ENCODE measurements at places on chromosomes 16 and 17.

DNA sequence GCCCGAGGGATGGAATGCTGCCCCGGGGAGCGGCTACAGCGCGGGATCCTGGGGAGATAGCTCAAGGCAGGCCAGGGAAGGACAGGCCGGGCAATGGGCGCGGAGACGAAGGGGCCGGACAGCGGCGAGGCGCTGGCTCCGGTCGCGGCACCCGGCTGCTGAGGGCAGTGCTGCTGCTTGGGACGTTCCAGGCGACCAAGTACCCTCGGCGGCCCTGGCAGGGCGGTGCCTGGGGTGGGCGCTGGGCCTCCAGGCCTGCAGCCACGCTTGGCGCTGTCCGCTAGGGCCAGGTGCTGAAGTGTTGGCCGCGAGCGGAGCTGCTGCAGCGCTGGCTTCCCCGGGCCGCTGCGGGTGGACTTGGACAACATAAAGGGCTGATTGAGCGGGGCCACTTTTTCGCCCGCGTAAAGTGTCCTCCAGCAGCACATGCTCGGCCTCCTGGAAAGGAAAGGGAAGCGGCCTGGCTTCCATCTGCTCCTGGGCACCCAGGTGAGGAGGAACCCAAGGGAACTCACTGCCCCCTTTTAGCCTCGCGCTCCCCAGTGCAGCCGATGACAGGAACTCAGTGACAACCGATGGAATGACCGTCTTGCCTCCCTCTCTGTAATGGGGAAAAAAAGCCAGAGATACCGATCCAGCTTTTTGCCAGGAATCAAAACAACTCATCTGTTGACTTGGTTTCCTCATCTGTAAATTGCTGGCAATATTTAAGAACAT is 23.7 kb downstream of the CLEC3A start:
- DNase-seq: no peak

- peak; percentile 16 for DNase-seq
Observed at GRCh38 chr17:49730078-49730784, 22.5 kb upstream of the SLC35B1 start.

GRCh38 chr16:72262711-72263110 is 90.8 kb upstream of the PMFBP1 start:
- DNase-seq: no peak

DNA sequence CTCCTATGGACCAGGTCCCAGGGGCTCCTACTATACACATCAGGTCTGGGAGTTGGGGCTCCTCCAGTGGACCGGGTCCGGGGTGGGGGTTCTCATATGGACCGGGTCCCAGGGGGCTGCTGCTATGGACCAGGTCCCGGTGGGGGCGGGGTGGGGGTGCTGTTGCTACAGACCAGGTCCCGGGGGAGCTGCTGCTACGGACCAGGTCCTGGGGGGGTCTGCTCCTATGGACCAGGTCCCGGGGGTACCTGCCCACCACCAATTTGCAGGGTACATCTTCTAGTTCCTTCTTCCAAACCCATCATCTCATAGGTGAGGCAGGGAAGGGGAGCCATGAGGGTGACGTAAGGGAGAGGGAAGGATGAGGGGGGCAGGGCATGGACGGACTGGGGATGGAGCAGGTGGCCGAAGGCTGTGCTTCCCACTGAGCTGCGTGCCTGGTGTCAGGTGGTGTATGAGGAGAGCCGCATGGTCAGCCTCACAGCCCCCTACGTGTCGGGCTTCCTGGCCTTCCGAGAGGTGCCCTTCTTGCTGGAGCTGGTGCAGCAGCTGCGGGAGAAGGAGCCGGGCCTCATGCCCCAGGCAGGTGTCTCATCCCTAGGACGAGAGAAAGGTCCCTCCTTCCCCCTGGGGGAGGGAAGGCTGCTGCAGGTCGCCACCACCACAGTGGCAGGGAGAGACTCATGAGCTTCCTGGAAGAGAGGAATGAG is 6.6 kb downstream of the ENDOV start:
- DNase-seq: no peak

DNA sequence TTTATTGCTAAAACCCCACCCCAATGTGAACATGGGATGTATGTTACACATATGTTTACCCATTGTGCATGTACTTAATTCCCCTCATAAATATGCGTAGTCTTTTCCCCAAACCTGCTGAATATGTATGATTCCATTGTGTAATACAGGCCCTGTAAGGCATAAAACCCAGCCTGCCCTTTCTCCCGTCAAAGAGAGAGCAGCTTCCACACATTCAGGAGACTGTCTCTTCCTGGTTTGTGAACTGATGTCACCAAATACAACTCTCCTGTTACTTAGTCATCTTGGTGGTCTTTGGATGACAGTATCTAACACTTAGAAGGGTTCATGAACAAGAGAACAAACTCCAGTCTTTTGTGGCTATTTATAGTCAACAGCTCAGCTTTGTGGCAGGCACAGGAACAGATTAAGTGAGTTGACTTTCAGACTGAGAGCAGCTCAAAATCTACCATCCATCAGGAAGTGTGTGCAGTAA is 24.7 kb upstream of the TMC7 start:
- DNase-seq: no peak

DNA sequence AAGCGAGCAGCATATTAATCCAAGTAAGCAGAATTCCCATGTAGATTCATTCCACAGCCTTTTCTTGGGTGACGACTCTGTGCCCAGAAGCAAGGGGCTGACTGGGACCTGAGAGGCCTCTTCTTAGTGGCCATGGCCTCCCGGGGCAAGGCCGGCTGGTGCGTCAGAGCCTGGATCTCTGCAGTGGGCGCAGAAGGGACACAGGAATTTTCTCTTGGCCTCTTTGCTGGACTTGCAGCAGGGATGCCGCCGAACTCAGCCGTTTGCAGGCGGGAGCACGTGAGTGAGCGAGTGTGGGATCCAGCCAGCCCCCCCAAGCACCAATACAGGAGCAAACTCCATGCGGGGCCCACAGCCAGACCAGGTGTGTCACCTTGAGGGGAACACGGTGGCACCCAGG is 151.8 kb downstream of the RPTOR start:
- no peak for DNase-seq

DNA sequence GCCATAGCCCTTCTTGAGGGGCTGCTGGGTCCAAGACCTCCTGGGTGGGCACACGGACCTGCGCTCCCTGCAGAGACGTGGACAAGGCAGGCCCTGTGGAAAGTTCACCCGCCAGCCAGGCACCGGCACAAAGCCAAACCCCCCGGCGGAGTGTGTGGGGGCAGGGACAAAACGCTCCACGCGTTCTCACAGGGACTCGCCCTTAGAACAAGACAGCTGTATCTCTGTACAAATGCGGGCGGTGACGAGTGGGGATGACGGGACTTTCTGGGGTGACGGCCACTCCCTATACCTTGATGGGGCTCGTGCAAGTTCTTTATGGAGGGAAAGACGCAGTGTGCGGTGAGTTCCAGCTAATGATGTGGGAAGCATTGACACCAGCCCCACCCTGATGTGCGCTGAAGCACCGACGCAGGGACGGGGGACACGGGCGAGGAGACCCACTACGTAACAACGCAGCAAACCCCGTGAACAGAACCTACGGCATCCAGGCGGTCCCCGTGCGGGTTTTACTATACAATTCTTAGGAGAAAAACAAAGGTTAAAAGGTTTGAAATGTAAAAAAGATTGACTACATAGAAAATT is 49.4 kb downstream of the LMF1 start:
- no peak for DNase-seq

DNA sequence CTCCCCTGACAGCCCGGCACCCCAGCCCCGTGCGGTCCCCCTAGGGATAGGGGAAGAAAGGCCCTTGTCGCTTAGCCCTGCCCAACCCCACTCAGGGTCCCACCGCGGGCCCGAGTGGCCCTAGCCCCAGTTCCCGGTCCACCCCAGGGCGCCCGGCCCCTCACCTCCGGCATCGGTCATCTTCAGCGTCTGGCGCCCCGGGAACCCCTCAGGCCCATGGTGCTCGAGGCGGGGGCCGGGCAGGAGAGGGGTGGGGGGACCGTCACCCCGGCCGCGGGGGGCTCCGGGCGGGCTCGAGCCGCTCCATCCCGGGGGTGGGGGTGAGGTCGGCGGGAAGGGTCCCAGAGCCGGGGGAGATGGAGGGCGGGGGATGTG is 620 bp downstream of the SAMD14 start:
- no peak for DNase-seq

- DNase-seq: no peak
Observed at GRCh38 chr17:34826332-34826731, 134.9 kb downstream of the CCT6B start.

DNA sequence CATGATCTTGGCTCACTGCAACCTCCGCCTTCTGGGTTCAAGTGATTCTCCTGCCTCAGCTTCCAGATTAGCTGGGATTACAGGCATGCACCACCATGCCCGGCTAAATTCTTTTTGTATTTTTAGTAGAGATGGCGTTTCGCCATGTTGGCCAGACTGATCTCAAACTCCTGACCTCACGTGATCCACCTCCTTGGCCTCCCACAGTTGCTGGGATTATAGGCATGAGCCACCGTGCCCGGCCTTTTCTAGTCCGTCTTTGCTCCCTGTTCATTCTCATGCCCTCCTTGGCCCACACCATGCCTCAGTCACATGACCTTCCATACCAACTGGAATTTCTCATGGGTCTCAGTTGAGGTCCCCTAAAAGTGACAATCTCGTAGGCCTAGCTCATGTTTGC is 86.9 kb downstream of the SNX29 start:
- no peak for DNase-seq

GRCh38 chr17:1690544-1691221 is 6.0 kb upstream of the PRPF8 start:
- no peak for DNase-seq

DNA sequence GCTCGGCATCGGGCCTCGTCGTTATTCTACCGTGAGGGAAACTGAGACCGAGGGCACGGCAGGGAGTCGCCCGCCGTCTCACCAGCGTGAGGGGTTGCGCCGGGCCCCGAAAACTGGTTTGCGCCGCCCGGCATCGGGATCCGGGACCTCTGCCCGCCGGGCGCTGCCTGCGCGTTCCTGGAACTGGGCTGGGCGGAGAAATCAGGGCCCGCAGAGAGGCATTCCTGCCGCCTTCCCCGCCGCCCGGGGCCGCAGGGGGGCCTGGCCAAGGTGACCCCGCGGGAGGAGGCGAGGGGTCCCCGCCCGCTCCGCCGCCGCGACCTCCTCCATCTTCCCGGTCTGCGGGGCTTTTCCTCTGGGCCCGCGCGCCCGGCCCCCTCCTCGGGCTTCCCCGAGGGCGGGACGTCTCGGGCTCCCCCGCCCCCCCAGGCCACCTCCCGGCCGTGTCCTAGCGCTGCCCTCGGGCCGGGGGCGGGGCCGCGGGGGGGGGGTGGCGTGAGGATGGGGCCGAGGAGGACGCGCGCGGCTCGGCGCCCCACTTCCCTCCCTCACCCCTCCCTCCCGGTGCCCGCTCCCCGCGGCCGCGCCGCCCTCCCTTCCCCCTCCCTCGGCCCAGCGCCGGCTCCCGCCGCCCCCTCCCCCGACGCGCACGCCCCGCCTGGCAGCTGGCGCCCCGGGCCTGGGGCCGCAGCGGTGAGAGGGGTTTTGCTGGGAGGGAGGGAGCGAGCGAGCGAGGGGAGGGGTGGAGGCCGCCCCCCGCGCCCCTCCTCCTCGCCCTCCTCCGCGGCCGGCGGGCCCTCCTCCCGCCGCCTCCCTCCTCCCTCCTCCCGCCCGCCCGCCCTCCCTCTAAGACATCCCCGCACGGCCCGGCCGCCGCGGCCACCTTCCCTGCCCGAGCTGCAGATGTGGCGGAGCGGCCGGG is at the start of gene GLIS2:
Gene GLIS2, plus strand, starts transcription at position 882 of the 922 bp plus-strand sequence. CDS start 16,214 bp downstream, outside the sequence.
- DNase-seq: no peak

DNA sequence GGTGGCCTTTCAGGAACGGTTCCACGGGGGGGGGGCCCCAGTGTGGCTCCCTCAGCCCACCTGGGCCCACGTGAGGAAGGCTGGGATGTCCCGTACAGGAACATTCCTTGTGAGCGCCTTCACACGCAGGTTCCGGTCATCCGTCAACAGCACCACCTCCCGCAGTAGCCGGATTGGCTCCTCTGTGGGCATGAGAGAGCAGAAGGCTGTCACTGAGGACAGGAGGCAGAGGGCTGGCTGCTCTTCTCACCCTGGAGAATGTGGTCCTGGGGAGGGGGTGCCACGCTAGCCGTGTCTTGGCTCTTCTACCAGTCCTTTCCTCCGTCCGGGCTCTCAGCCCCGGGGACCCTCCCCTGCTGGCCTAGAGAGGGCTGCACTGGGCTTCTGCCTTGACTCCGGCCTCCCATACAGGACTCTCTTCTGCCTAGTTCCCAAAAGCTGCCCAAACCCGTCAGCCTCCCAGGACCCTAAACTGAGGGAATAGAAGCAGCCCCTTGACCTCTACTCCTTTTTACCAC is 6.6 kb downstream of the HIC1 start:
- DNase-seq: no peak

GRCh38 chr17:48219617-48220016 is 112.1 kb downstream of the SNX11 start:
- DNase-seq: no peak

GRCh38 chr17:56641894-56642293 is 48.4 kb downstream of the NOG start:
- no peak for DNase-seq

- DNase-seq: no peak
Observed at GRCh38 chr16:630815-631405, at the start of gene WFIKKN1. TSS of gene WFIKKN1 (plus strand) at chr16:630985. CDS start at chr16:631254, 269 bp downstream.

GRCh38 chr16:23145186-23145585 is 4.1 kb downstream of the USP31 start:
- no peak for DNase-seq

GRCh38 chr17:76553178-76553908 is 13.5 kb downstream of the PRCD start:
- DNase-seq: no peak

GRCh38 chr16:19884611-19885450 is at the start of gene GPRC5B:
TSS of gene GPRC5B (minus strand) at chr16:19884848. CDS start at chr16:19872845, 12,003 bp downstream.
- no peak for DNase-seq

GRCh38 chr17:3799181-3799945 is 1.6 kb downstream of the ITGAE start:
- DNase-seq: no peak

DNA sequence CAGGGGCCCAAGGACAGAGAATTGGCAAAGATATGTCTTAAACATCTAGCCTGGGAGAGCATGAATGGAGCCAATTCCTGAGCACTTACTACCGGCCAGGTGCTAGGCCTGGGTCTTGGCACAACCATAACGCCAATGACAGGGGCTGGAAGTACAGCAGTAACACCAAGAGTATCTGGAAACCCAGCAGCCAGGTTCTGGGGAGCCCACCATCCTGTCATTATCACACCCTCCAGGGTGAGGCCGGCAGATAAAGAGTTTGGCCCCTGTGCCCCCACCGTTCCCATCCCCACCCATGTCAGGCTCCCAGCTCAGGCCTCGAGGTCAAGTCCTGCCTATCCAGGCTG is 508 bp upstream of the TMC8 start:
- no peak for DNase-seq

- no peak for DNase-seq
Observed at GRCh38 chr16:79836144-79836543, 235.6 kb upstream of the MAF start.

- DNase-seq: no peak
Observed at GRCh38 chr16:65666132-65666941, 544.5 kb upstream of the CDH11 start.

GRCh38 chr17:37766971-37767370 is 22.1 kb upstream of the HNF1B start:
- no peak for DNase-seq

Measured in ascending aorta (tissue), 2 donors.